ENCODE measurements at places on chromosomes 6 and 20.

- DNase-seq, result no peak
Observed at GRCh38 chr20:32487381-32487780, 97.8 kb downstream of the NOL4L start.

GRCh38 chr6:130810307-130811030 lies 16.7 kb upstream of the SMLR1 start:
- DNase-seq, result no peak

DNA sequence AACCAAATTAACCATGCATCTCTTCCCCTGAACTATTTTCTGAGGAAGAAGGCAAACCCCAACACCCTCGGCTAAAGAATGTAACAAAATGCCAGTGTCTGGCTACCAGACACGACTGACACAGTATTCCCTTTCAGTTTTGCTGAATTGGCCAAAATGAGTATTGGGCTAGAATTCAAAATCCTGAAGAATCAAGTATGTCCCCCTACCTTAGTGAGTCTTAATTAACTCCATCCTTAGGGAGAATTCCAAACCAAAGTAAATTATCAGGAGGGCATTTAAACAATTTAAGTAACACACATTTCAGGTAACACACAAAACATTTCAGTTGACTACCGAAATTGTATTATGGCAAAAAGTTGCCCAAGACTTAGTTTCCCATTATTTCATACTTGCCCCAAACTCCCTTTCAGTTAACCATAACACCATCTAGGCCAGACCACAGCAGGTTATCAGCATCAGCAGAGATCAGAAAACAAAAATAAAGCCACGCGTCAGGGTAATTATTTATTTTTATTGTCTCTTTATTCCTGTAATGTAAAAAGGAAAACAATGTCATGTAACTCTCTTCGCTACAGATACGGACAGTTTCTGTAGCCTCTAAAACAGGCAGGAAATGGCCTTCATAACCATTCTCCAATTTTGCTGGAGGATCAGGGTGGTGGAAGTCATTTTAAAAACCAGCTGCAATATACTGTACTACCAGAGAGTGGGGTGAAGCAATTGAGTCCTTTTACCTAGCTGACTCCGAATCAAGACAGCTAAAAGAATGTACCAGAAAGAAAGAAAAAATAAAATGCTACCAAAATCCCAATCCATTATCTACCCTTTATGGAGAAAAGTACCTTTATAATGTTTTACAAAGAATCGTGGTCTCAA lies 1.9 kb downstream of the SNX5 start:
- no peak for DNase-seq

DNA sequence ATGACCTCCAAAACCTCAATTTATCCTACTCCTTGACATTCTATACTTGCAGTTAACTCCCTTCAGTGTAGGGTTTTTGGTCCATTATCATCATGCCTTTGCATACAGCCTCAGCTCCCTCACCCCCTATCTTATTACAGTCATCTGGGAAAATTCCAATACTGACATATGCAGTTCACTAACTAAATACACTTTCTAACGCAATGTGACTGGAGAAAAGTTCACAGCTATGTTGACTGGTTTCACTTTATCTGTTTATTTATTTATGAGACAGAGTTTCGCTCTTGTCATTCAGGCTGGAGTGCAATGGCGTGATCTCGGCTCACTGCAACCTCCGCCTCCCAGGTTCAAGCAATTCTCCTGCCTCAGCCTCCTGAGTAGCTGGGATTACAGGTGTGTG lies 64.9 kb downstream of the CRYBG1 start:
- no peak for DNase-seq

GRCh38 chr6:47057830-47058540 lies 15.9 kb upstream of the ADGRF1 start:
- DNase-seq, result no peak

GRCh38 chr6:149031201-149031858 lies 284.5 kb downstream of the UST start:
- DNase-seq, result no peak

DNA sequence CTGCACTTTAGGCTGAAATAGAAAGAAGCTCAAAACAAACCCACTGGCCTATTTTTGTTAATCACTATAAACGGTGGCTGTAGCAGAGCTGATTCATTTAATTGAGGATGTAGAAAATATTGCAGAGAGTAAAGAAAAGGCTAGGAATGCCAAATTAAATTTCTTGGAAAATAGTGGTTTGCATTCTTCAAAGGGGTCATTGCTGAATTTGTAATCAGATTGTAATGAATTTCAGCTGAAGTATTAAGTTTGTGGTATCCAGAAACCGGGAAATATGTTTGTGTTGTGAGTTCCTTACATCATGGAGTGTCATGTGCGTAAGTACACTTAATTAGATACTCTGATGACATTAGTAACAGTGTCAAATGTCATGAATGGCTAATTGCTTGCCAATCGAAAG lies 203.0 kb downstream of the SAMD5 start:
- peak; percentile 29 for DNase-seq

- DNase-seq, result no peak
Observed at GRCh38 chr20:51510936-51511605, 31.4 kb downstream of the NFATC2 start.

GRCh38 chr6:43886717-43887339 lies 116.8 kb downstream of the VEGFA start:
- DNase-seq, result no peak

GRCh38 chr6:160048471-160048870 lies 73.1 kb upstream of the SLC22A1 start:
- DNase-seq, result no peak

- no peak for DNase-seq
Observed at GRCh38 chr20:688809-689212, 13.2 kb upstream of the SCRT2 start.

GRCh38 chr6:49543087-49543858 lies 7.2 kb upstream of the C6orf141 start:
- no peak for DNase-seq

GRCh38 chr20:59782986-59783640 lies 150.3 kb downstream of the SYCP2 start:
- DNase-seq, result peak; percentile 36

DNA sequence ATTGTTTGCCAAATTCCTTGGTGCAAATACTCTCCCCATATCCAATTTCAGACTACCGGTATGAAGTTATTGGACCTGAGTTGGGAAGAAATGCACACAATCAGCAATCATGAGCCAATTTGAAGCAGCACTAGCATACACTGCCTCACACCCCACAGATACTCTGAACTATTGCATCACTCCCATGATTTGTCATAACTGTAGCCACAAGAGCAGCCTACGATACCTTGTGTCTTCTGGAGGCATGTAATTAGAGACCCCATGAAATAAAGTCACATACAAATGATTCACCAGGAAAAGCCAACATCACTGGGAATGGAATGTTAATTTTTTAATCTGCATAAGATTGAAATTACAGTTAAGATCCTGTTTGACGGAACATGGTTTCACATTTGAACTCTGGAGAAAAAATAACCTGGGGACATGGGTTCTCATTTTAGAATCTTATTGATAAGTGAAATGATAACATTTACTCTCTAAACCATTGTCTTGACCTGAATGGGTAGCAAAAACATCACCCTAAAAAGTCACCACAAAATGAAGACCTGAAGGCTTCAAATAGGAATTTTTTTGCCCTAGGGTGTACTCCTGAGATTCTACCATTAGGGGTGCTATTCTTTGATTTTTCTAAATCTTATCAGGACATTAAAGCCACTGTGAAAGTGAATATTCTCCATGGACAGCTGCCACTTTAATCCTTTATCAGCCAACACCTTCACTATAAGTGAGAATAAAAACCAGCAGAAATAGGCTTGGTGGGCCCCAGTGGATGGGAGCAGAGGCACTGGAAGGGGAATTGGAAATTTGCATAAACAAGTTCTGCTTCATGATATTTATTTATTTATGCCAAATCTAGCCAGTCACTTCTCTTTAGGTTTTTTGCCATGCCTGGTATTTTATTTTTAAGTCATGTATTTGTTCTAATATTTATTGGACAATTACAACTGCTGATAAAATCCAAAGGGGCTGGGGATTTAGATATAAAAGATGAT lies 34.5 kb upstream of the HBS1L start:
- DNase-seq, result no peak

DNA sequence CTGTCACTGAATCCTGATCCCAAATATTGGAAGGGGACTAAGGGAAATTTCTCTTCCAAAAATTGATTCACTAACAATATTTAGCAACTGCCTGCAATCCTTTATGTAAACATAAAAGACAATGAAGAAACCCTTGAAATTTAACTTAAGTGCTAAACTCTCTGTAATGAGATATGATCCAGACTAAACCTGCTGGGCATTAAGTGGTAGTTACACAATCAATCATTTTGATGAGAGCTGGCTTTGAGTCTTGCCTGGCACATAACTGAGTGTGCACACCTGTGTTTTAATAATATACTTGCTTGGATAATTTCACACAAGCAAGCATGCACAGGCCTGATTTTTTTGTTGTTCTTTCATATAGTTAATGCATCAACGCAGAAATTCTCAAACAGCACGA lies 9.8 kb upstream of the ZFP64 start:
- peak; percentile 99 for DNase-seq

DNA sequence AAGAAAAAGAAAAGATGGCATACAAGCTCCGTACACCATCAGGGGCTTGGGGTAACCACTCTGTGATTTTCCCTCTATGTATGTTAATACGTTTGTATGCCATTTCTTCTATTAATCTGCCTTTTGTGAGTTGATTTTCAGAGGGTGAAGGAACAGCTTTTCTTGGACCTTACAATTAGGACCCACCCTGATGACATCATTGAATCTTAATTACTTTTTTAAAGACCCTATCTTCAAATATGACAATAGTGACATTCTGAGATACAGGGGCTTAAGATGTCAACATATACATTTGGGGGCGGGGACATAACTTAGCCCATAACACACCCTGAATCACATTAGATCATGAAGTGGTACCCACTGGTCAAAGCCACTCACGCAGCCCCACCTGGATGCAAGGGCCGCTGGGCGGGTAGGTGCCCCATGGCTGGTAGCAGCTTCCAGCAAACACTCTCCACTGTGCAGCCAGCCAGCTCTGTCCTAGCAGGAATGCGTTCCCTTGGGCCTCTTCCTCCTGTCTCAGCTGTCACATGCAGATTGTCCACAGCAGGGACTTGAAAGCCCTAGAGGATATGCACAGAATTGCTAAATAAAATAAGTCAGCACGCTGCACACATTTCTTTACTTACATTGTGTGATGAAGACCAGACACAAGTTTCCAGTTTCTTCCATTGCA lies 74.5 kb downstream of the FOXF2 start:
- DNase-seq, result no peak

GRCh38 chr20:2794866-2795447 lies 5.5 kb downstream of the CPXM1 start:
- no peak for DNase-seq

GRCh38 chr6:40408786-40409542 lies 178.2 kb downstream of the LRFN2 start:
- no peak for DNase-seq

DNA sequence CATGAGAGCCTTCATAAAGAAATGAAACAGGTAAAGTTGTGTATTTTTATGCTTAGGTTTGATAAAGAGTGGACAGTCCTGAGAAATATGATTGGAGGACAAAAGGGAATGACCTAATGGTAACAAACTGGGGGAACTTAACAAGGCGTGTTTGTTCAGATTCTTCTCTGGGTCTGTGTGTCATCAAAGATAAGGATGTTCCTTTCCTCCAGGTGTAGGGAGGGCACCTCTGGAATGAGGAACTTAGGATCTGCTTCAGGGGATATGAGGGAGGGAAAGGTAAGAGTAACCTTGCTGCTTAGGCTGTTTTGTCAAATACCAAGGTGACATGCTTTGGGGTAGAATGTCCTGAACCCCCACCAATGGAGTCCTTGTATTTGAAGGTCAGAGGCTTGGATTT lies 291.9 kb downstream of the KCNQ5 start:
- DNase-seq, result no peak

DNA sequence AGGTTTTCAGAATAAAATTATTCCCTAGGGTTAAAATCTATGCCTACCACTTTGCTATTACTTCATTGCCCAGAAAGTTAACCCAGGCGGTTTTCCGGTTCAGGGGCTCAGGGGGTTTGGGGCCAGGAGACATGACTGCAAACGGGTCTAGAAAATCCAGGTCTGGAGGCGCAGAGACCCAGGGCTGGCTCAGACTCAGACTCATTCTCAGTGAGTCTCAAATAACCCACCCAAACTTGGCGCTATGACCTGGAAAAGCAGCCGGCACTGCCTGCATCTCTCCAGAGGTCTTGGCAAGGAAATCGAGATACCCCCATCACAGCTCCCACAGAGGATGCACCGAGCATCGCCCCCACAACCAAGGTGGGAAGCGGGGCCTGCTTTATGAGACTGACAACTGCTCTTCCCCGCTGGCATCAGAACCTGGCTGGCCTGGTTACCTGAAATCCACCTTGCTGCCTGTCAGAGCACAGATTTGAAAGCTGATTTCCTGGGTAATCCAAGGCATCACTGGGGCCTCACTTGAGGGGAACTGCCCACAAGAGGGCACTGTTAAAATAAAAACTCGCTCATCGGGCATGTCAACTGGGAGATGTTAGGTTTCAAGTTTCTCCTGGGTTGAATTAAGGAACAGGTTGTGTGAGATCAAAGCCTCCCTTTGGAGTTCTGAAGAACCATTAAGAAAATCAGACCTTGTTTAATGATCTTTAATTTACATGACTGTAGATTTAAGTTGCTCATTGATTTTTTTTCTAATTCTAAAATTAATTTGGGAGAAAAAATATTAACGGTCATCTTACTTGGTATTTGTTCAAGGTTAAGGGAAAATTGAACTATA lies 55.1 kb downstream of the KIF16B start:
- no peak for DNase-seq

GRCh38 chr6:47446669-47447330 lies 30.8 kb upstream of the CD2AP start:
- no peak for DNase-seq

DNA sequence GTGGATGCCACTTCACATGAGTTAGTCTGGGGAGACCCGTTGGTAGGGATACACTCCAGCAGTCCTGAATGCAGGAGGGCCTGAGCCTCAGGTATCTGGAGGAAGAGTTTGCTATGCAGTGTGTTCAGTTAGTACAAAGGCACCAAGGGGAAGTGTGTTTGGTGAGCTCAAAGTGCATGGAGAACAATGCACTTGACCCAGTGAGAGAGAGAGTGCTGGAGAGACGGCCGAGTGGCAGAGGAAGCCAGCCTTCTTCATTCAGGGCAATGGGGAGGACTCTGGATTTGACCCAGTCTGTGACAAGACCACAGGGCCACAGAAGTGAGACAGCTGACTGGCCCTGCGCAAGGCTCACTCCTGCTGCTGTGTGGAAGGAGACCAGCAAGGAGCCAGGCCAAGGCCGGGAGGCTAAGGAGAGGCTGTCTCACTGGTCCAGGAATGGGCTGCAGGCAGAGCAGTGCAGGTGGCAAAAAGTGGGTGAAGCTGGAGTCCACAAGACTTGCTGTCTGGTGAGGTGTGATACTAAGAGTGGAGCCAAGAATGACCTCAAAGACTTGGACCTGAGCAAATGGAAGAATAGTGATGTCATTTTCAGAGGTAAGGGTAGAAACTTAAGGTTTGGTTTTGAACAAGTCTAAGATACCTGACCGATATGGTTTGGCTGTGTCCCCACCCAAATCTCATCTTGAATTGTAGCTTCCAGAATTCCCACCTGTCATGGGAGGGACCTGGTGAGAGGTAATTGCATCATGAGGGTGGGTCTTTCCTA lies 38.0 kb downstream of the PDE10A start:
- DNase-seq, result no peak

GRCh38 chr6:52049252-52050050 lies 38.0 kb downstream of the PKHD1 start:
- peak; percentile 7 for DNase-seq

- DNase-seq, result no peak
Observed at GRCh38 chr6:122568797-122569221, 41.4 kb upstream of the PKIB start.

All from NCI-H1417 treated with DMSO at 0.1 percent for 48 hours (cell line).